ENCODE measurements at places on chromosomes 2 and 18. TPM values are rescaled to one million over a fixed set of nuclear protein-coding genes. Genes with fewer than 3 reads are reported as not detected.

GRCh38 chr2:122542646-122543045 is 787.2 kb downstream of the TSN start:
- DNase-seq = no peak

- DNase-seq = no peak
Measured at GRCh38 chr2:235780401-235780800, 286.6 kb downstream of the AGAP1 start.

DNA sequence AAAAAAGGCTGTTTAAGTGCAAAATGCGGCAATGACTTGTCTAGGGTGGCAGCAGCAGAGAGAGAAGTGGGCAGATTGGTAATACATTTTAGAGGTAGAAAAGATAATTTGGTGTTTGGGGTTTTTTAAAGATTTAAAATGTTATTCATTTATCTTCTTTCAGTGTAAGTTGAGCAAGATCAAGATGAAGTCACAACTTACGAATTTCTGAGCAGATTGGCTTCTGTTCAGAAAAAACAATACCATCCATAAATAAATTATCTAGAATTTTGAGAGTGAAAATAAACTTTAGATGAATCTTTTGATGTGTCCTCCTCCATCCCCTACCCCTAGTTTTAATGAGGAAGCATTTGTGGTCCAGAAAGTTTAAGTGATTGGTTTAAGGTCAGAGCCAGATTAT is 47.9 kb upstream of the FAM171B start:
- no peak for DNase-seq

- no peak for DNase-seq
Measured at GRCh38 chr18:63962137-63962536, 7.7 kb upstream of the SERPINB8 start.

DNA sequence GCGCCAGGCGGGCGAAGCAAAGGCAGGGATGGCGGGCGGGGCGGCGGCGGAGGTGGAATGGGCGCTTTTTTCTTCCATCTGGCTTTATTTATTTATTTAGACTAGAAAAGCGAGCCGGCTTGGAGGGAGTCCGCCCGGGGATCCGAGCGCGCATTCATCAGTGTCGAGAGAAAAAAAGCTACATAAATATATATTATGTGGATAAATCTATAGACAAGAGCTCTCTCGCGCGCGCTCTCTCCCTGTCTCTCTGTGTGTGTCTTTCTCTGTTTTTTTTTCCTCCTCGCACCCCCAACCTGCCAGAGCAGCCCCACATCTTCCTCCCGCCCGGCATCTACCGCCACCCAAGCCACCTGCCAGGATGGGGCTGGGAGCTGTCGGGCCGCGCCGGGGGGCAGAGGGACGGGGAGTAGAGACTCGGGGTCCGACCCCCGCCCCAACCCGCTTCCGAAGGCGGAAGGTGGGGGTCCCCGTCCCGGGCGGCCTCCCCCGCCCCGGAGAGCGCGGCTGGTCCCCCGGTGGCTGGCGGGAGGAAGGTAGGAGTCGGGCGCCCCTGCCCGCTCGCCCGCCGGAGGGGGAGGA is 972 bp upstream of the CELF4 start:
- peak; percentile 36 for DNase-seq

DNA sequence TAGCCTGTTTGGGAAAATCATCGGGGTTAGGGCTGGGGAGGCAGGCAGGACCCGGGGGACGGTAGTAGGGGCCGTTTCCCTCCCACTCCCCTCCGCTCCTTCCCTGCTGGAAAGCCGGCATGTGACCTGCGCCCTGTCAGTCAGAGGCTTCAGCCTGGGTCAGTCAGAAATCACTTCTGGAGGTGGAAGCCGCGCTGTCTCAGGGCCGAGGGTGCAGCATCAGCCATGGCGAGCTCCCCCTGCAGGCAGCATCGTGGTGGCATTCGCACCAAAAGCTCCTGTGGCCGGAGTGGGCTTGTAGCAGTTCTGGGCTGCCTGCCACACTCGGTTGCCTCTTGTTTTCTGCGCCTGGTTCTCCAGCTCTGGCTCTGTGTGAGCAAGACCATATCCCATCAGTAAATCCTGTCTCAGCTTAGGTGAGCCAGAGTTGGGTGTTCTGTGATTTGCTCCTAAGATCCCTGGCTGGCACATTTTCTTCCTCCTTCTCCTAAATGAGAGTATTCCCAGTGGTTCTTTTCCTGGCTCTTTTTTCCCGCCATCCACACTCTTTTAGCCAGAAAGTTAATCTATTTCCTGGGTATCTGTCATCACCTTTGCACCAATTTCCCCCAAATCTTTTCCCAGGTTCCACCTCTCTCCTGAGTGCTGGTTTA is 123.9 kb upstream of the CD302 start:
- DNase-seq = peak; percentile 91

- peak; percentile 17 for DNase-seq
Measured at GRCh38 chr2:158822193-158822592, 27.1 kb downstream of the DAPL1 start.

- no peak for DNase-seq
Measured at GRCh38 chr18:49875783-49876182, 62.5 kb upstream of the ACAA2 start.

- no peak for DNase-seq
Measured at GRCh38 chr2:9655441-9656269, 24.9 kb upstream of the YWHAQ start.

DNA sequence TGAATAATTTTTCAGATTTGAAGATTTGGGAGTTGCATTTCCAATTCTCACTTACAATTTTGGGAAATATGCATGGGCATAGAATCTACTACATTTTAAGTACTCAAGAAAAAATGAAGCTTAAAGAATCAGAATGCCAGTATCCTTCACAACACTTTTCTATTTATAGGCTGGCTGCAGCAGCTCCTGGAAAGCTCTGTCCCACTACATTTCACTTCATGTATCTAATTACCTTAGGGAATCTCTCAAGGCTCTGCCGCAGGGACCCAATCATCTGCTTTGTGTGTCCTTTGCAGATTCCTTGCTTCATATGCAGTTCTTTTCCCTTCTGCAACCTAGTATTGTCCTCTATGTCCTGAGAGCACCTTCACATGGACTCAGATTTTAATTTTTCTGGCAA is 102.9 kb downstream of the NUP35 start:
- no peak for DNase-seq

GRCh38 chr2:176364273-176364977 is 95.2 kb downstream of the MTX2 start:
- no peak for DNase-seq

DNA sequence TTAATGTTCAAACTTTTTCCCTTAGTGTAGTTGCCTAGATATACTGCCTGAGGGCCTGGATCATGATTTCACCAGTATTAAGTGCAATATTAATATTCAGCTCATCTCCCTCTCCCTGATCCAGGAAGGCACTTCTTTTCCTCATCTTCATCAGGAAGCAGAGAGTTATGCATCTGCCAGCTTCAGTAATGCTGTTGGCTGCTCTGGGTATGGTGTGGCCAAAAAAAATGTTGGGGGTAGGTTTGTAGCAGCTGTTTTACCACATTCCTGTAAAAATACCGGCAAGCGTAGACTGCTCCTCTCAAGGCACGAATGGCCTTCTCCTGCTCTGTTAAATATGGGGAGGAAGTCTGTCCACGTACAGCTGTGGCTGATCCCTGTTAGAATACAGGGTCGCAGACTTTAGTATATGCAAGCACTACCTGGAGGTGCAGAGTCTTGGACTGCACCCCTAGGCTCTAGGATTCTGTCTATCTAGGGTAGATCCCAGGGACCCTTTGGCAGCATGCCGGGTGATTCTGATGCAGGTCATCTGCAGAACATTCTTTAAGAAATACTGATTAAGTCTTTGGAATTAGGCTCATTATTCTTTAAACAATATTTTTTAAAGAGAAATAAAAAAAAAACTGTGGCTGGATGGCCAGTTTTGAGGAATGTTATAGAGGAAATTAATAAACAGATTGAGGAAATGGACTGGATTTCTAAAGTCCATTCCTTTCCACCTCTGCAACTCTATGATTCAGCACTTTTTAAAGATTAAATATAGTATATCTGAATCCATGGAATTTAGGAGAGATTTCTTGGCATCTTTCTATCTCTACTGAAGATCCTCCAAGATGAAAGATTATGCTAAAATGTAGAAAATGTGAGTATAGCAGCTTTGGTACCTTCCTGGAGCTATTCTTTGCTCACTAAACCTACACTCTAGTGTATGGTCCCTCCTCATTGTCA is 21.0 kb upstream of the GLS start:
- no peak for DNase-seq

DNA sequence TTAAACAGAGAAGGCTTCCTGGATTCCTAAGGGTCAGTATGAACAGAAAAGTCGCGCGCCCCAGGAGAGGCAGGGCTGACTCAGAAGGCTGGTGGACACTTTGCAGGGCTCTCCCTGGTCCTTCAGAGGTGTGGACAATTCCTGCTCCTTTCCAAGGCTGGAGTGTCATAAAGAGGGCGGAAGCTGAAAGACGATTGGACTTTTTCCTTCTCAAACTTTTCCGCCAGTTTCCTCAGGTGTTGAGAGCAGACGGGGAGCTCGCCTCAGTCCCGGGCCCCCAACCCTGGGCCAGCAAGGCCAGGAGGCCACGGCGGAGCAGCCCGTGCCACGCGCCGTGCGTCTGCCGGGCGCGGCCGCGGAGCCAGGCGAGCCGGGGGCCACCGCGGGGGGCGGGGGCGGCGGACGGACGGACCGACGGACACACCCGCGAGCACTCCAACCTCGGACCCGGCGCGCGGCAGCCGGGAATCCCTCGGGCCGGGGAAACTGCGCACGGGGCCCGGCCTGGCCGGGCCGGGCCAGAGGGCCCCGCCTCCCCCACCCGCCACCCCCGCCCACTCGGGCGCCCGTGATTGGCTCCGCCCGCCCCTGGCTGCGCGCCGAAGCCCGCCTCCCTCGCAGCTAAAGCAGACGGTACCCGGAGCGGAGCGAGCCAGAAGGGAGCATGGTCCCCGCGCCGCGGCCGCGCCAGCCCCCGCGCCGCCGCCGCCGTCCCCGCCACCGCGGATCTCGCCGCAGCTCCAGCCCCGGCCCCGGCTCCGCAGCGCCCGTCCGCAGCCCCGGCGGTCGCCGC is at the start of gene KLHL29:
KLHL29 (plus strand) TSS at position 629 of the 793 bp plus-strand sequence. CDS start 177,018 bp downstream, outside the sequence.
- peak; percentile 83 for DNase-seq

GRCh38 chr2:124698979-124699565 is 674.0 kb downstream of the CNTNAP5 start:
- no peak for DNase-seq

GRCh38 chr18:25467226-25467987 is 115.4 kb upstream of the ZNF521 start:
- DNase-seq = peak; percentile 37

DNA sequence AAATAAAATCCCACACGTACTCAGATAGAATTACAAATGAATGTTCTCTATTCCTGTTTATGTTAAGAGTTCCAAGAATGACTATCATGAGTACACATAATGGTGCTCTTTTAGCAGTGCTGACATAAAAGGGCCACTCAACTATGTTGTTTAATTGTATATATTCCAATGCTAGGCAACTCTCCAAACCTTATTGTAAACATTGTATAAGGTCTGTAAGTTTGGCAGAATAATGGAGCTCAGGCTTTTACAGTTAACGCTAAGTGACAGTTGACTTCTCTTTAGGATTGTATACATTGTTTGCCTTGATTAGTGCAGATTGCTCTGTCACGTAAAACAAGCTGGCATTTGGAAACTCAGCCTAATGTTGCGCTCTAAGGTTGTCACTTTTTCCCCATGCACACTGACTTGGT is 20.8 kb downstream of the RBMS1 start:
- peak; percentile 32 for DNase-seq

- no peak for DNase-seq
Measured at GRCh38 chr2:30037016-30037415, 109.8 kb upstream of the YPEL5 start.

GRCh38 chr2:134919341-134920210 is 954 bp downstream of the CCNT2 start:
- no peak for DNase-seq

GRCh38 chr2:25938345-25938744 is 44.0 kb downstream of the KIF3C start:
- DNase-seq = no peak

DNA sequence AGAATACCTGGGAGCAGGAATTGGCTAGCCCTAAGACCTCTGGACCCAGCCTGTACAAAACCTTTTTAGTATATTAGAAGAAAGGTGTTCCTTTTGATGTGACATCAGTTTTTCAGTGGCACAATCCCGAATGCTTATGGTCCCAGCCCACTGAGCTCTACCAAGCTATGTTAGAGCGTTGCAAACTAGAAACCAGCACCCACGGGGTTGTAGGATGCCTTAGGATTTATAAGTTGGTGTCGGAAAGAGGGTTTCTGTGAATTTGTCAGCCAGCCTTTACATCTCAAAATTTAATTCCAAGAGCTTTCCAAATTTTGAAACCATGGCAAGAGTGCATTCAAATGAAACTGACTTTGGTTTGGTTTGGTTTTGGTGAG is 499 bp upstream of the LMAN1 start:
- no peak for DNase-seq

DNA sequence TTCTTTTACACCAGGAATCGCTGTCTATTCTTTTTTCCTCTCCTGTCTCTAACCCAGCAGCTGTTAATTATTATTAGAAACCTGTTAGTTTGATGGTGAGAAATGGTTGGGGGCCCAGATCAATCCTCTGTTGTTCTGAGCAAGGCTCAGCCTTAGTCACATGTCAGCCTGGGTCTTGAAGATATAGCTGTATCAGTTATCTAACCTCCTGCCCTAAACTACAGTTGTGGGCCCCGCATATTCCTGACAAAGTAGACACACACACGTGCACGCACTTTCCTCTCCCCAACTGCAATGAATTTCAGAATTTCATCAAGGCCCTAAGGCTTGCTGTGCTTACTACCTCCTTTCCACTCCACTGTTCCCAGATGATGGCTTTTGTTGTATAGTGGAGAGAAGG is 54.6 kb downstream of the OLA1 start:
- no peak for DNase-seq

- no peak for DNase-seq
Measured at GRCh38 chr2:223976635-223977226, 19.5 kb downstream of the MRPL44 start.

- no peak for DNase-seq
Measured at GRCh38 chr2:202135091-202135874, 62.2 kb downstream of the KIAA2012 start.

- no peak for DNase-seq
Measured at GRCh38 chr18:8949206-8949605, 153.3 kb upstream of the NDUFV2 start.

GRCh38 chr2:119435953-119436297 is 4.3 kb downstream of the TMEM37 start:
- no peak for DNase-seq

- DNase-seq = no peak
Measured at GRCh38 chr18:13570856-13571495, 155.4 kb downstream of the FAM210A start.

IL37 gene
- not detected for total RNA-seq

GAD1 gene
- 10.7 TPM for total RNA-seq

ALLC gene
- total RNA-seq = not detected

ALPP gene
- not detected for total RNA-seq

MTCL1 gene
- 36.9 TPM for total RNA-seq

CROCC2 gene
- total RNA-seq = not detected

MLPH gene
- total RNA-seq = not detected

AKAIN1 gene
- total RNA-seq = not detected

TXNDC2 gene
- not detected for total RNA-seq

PLGLB2 gene
- total RNA-seq = 2.3 TPM

CDK15 gene
- total RNA-seq = not detected

NYAP2 gene
- total RNA-seq = 0.07 TPM

PDE1A gene
- 0.06 TPM for total RNA-seq
